Stimulated activated CD4-positive, alpha-beta T cell treated with anti-CD3 and anti-CD28 coated beads, Interleukin-1b, Interleukin-23, amount 100 ng/mL, for 1 hour (primary cell): ENCODE measurements at places on chromosomes 2 and 18.

- DNase-seq: no peak
Measured at GRCh38 chr18:21831413-21831831, 90.8 kb downstream of the MIB1 start.

- no peak for DNase-seq
Measured at GRCh38 chr2:160388464-160389263, 104.9 kb downstream of the RBMS1 start.

DNA sequence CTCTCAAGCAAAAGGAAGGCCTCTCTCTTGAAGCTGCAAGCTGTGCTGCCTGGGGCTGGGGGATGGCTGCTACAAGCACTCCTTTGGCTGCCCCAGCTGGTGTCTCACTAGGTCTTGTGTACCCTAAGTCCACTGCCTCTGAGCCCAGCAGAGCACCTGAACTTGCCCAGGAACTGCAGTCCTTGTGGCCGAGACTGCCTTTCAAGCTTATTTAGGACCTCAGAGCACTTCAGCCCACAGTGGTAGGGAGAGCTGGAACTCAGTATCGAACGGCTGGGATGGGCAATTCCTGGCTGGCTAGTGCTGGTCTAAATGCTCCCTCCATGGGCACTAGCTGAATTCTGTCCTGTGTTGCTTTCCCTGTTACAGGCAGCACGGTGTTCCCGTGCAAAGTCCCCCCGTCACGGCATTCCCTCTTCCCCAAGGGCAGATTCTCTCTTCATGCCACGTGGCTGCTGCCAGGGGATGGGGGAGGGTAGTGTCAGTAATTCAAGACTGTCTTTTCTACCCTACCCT lies 25.9 kb downstream of the STPG4 start:
- no peak for DNase-seq

GRCh38 chr2:208134928-208135586 lies 5.4 kb upstream of the CRYGC start:
- DNase-seq: no peak

DNA sequence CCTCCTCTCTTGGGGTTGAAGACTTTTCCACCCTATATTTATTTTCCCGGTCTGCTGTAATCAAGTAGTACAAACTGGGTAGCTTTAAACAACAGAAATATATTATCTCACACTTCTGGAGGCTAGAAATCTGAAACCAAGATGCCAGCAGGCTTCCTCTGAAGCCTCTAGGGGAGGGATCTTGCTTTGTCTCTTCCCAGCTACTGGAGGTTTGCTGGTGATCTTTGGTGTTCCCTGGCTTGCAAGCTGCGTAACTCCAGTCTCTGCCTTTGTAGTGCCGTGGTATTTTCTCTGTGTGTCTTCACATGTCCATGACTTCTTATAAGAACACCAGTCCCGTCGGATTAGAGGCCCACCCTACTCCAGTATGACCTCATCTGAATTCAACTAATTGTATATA lies 44.4 kb downstream of the MYO3B start:
- no peak for DNase-seq

DNA sequence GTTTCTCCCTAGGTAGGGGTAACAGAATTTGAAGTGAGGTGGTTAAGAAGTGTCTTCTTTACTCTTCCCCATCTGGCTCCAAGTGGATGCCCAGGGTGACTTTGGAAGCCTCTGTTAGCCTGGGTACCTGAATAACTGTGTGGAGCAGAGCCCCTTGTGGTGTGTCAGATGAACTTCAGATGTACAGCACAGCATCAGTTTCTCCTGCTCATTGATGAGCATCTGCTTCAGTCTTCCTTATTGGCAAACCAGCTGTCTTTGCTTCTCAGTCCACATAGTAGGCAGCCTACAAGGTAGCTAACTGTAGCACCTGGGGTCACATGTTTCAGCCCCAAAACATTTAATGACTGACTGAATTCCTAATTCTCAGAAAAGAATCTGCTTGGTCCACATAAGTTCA lies 56.2 kb upstream of the ATP8B1 start:
- no peak for DNase-seq

DNA sequence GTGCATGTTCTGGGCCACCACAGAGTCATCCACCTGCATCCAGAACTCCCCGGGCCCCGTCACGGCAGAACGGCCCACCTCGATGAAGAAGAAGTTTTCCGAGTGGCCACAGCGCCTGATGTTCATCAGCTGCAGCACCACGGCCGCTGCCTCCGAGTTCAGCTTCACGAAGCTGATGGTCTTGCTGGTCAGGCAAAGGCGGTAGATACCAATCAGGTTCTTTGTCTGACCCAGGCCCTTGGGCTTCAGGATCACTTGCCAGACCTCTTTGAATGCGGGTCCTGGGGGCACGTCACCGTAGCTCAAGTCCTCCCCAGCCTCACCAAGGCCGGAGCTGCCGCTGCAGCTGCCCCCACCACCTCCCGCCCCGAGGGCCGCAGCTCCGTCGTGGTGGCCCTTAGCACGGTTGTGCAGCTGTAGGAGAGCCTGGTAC lies 1.6 kb downstream of the IRS1 start:
- no peak for DNase-seq

DNA sequence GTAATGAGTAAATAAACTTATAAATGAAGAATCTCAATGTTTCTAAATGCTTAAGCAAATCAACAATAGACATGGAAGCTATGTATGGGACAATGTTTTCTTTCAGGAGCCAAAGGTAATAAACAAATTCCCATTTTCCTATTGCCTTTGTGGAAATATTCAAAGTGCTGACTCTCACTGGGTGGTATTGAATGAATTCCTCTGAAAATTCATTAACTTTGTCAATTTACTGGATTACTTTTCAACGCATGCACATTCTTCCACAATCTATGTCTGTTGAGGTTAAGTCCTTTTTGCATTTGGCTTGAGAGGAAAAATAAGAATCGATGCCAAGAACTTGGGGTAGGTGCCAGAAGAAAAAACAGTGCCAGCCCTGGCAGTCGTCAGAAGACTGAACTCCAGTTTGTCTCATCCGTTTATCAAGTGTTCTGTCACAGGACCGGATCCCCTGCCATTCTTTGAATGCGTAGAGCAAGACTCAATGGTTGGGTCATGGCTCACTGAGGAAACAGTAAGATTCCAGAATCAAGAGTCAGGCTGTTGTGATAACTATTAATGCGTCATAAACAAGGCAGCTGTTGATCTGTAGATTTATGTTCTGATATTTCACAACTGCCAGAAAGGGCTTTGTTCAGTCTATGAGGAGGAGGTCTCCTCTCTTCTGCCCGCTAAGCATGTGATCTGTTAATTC lies 133.3 kb downstream of the GFPT1 start:
- no peak for DNase-seq

- DNase-seq: no peak
Measured at GRCh38 chr2:112946086-112946485, 31.7 kb upstream of the IL36G start.

DNA sequence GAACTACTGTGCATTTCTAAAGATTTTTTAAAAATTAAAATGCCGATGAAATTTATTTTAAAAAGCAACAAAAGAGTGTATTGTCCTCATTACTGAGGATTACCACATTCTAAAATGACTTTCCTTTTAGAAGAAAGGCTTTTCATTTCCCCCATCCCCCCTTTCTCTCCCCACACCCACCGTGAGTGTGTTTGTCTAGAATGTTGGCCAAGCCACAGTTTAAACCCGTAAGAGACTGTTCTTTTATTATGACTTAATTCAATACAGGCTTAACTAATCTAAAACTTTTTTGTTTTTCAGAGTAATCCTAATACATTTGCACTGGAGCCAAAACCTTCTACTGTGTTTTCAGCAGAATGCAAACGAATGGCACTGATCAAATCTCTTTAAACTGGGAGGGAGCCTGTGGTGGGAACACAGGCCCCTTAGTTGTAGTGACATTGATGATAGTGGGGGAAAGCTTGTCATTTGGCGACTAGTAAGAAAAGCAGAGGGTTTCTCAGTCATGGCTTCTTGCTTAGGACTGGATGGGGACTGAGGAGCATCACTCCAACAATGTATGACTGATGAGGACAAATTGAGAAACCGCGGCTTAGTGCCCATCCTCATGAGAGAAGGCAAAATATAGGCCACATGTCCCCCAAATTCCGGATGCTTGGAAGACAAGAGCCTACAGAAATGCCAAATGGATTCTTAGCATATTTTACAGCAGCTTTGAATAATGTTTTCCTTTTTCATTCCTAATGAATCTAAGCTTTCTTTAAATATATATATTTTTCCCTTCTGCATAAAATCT lies 154.0 kb upstream of the SMIM21 start:
- DNase-seq: no peak

DNA sequence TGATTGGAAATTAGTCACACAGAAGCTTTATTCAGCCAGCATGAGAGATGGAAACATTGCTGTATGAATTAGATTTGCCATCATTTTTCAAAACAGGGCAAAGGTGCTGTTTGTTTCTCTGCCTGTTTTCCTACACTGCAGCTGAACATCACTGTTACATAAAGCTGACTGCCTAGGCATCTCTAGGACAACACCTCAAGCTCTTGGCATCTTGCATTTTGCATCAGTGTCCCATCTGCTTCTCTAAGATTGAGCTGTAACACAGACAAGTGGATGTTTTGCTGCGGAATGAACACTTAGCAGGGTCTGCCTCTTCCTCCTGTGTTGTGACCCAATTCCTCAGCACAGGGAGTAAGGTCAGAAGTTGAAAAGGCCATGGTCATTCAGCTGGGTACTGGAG lies 4.9 kb downstream of the CCT7 start:
- DNase-seq: no peak

DNA sequence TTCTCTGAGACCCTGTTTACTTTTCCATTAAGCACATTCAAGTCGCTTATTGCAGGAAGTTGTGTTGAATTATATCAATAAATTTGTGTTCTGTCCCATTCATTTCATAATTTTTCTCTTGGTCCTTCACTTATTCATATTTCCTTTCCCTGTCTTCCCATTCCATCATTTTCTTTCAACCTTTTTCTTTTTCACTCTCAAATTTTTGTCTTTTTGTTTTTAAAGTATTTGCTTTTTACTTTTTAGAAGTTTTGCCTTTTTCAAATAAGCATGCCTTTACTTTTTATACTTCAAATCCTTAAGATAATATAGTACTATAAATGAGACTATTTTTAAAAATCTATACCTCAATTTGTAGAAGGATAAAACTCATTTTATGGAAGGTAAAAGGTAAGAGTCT lies 120.5 kb downstream of the ATL2 start:
- DNase-seq: no peak

GRCh38 chr2:12320991-12321641 lies 395.6 kb upstream of the TRIB2 start:
- no peak for DNase-seq

GRCh38 chr18:8277270-8277669 lies 332.0 kb upstream of the RAB12 start:
- no peak for DNase-seq

- no peak for DNase-seq
Measured at GRCh38 chr2:212013626-212014025, 525.0 kb downstream of the ERBB4 start.

GRCh38 chr2:39705638-39706037 lies 39.9 kb downstream of the TMEM178A start:
- no peak for DNase-seq

DNA sequence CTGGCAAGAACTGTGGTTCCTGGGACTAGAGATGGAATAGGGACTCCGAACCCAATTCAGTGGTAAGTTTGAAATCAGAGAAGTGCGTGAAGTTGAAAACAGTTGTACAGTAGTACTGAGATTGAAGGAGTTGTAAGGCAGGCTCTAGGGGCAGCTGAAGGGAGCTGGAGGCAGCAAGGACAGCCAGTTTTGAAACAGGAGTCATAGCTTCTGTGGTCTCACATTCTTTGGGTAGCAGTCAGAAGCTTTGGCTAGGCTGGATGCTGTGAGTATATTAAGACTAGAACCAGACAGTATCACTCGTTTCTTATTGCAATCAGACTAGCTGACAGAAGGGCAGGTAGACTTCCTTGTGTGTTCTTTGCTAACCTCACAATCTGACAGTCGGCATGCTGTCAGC lies 64.5 kb upstream of the ADAM23 start:
- DNase-seq: no peak

DNA sequence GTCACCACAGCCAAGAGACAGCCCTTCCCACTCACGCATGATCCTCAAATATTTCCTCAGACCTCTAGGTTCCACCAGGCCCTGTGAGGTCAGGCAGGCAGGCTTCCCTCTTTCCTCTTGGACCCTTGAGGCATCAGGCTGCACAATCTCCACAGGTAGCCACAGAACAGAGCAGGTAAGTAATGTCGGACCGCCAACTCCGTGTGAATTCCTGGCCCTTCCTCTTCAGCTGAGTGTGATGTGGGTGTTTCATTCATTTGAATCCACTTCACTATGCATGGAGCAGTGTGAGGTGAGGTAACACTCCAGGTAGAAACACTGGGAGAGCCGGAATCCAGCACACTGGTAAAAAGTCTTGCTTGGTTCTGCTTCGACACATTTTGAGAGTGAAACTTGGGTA lies 44.0 kb downstream of the MRPL35 start:
- no peak for DNase-seq

DNA sequence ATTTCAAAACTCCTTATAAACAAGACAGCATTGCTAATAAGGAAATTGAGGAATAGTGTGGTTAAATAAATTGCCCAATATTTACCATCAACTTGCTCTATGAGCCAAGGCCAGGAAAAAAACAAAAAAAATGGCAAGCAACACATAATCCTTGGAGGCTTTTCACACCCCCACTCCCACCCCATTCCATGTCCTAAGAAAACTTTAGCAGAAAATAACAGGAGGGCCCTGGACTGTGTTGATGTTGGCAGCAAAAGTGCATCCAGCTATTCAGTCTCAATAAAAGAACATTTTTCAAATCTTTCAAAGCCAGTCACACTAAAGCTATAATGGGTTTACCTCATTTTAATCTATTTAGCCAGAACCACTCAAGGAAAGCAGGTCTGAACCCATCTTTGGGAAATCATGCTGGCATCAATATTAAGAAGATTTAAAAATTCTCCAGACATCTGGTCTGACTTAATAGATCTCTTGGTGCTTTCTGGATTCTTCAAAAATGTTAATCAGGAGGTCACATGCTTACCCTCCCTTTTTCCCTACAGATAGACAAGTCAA lies 34.6 kb upstream of the STK17B start:
- DNase-seq: no peak
